Mucosa of gallbladder (tissue), 1 donor: ENCODE measurements at places on chromosomes 12 and 14. TPM values are rescaled to one million over a fixed set of nuclear protein-coding genes. Genes with fewer than 3 reads are reported as not detected.

NRIP2 gene
- 3.2 TPM for total RNA-seq

- no peak for DNase-seq
These were observed 53.6 kb upstream of the BCL2L14 start for GRCh38 chr12:12017135-12017581.

- DNase-seq, result no peak
These were observed 144.4 kb downstream of the CAND1 start for GRCh38 chr12:67413577-67413976.

GRCh38 chr14:97046967-97047366 lies 249.8 kb downstream of the VRK1 start:
- DNase-seq, result no peak

SDR9C7 gene
- total RNA-seq, result not detected

GRCh38 chr12:58368001-58368400 lies 426.6 kb downstream of the ATP23 start:
- no peak for DNase-seq

DNA sequence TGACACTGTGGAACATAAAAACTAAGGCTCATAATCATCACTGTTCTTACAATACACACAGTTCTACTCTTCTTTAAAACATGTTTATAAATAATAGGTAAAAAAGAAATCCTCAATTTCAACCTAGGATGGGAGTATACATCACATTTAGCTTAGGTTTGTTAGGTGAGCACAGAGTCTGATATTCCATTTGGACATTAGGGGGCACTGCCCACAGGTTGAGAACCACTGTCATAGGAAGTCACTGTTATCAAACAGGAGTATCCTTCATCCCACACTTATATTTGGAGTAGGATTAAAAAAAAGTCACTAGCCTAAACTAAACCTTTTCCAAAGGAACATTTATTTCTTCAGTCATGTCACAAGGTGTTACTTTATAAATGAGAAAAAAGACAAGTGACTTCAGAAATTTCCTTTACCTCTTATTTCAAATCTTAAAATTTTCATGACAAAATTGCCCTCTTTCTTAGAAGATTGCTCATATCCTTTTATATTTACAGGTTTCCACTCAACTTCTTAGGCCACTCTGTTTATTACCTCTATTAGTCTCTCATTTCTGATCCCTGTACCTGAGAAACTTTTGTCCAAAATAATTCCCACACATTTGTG lies 240.6 kb downstream of the CPNE8 start:
- no peak for DNase-seq

DNA sequence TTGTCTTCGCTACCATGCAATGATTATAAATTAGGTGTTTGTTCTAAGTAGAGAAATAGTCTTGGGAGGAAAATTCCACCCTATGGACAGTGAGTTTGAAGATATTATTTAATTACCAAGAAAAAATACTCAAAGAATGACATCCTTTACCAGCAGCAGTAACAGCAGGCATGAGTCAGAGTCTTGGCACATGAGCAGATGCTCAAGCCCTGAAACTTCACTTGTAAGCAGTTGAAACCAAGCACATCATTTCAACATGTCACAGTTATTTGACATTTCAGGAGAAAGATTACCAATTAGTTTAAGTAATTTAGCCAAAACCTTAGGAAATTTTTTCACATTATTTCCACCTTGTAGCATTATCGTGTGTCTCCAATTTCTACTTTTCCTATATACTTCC lies 99.2 kb downstream of the C12orf50 start:
- no peak for DNase-seq

DNA sequence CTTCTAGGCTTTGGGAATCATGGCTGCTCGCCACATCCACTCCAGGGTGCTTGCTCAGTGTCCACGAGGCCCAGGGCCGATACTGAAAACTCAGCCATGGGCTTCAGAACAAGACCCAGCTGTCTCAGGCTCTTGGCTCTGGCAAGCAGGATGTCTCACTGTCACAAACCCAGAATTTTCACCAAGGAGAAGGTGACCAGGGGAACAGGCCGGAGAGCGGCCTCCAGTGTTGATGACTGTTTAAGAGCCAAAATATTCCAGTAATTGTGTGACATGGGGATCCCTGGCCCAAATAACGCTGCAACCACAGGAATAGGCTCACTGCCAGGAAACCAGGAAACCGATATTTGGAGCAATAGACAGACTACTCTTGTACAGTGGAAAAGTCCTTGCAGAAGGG lies 9.8 kb upstream of the SERPINA5 start:
- no peak for DNase-seq

SLC38A4 gene
- total RNA-seq, result 0.69 TPM

LALBA gene
- total RNA-seq, result not detected

LRRC10 gene
- not detected for total RNA-seq

DNA sequence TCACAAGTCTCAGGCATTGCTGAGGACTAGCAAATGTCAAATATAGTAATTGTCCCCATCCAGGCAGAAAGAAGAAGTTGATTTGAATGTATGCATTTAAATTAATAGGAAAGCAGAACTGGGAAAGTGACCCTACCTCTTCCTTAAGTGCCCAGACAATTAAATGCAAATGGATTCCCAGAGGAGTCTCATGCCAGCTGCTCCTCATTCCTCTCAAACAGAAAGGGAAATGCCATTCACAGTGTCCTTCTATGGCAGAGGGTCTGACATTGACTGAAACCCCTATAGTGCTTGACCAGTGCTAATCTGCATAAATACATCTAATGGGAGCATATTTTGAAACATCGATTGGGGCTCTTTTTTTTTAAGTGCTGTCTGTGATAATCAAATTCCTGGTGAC lies 292.4 kb upstream of the SEL1L start:
- DNase-seq, result no peak

C2CD5 gene
- total RNA-seq, result 54.2 TPM

GRCh38 chr12:53219956-53220693 lies 11.9 kb downstream of the RARG start:
- DNase-seq, result peak; percentile 69

LRFN5 gene
- total RNA-seq, result 2.8 TPM

PROX2 gene
- 0.06 TPM for total RNA-seq

DNA sequence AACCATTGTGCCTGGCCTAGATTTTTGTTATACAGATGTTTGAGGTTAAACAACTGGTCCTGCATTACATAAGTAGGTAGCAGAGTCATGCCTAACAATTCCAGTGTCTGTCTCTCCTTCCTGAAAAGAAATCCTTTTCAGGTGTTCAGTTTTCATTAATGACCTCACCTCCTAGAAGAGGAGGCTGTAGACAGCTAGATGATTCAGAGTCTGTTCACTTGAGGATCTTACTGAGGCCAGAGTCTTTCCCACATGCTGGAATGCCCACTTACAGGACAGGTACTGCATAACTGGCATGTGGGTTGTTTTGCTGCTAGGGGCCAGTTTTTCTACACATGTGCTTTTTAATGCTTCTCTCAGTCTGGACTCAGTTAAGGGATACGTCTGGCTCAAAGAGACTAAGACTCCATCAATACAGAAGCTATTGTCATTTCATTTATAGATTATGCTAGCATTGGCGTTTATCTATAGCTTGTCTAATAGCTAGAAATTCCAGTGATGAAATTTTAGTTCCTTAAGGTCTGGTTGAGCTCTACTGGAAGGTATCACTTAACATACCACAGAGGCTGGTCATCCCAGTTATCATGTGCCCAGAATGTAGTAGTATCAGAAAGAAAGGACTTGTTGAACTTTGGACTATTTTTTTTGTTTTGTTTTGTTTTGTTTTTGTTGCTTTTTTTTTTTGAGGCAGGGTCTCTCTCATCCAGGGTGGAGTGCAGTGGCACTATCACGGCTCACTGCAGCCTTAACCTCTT lies 206.4 kb downstream of the ERC1 start:
- DNase-seq, result no peak

CAPZA3 gene
- total RNA-seq, result 0.20 TPM

CISTR gene
- not detected for total RNA-seq

GRCh38 chr14:85380881-85381280 lies 149.1 kb upstream of the FLRT2 start:
- no peak for DNase-seq

- no peak for DNase-seq
These were observed 138.6 kb upstream of the VRK1 start for GRCh38 chr14:96658611-96659010.

- DNase-seq, result peak; percentile 18
These were observed 194.1 kb downstream of the KTN1 start for GRCh38 chr14:55773984-55774545.

CIDEB gene
- 25.6 TPM for total RNA-seq

GRCh38 chr14:55731881-55732498 lies 152.0 kb downstream of the KTN1 start:
- peak; percentile 52 for DNase-seq

DNA sequence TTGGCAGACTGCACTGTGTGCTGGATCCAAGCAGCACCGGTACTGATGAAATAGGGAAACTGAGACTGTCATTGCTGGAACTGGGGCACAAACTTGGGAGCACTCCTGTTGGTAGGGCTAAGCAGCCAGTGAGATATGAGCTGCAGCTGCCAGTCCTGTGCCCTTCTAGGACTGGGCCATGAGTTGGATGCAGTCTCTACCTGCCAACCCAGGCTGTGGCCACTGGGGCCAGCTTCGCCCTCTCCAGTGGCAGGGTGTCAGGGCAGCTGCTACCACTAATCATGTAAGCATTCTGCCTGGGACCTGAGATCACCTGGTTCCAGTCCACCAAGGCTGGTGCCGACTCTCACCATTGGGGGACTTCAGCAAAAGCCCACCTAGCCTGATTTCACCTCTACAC lies 121.1 kb downstream of the PAWR start:
- DNase-seq, result no peak

DNA sequence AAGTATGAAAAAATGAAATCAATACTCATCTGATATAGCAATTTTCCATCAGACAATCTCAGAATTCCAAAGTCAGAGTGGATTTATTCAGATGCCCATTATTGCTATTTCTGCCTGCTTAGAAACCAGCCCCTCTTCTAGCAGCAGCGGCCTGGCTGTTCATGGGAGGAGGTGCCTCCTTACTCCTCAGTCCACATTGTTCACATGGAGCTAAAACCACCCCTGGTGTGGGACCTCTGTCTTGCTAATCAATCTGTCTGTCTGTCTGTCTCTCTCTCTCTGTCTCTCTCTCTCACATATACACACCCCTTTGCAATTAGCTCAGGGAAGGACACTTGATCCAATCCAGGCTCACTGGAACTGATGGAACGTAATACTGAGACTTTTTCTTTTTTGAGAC lies 176.1 kb downstream of the APAF1 start:
- no peak for DNase-seq

CCDC177 gene
- total RNA-seq, result not detected

GRCh38 chr14:50347521-50347920 lies 35.4 kb downstream of the DMAC2L start:
- no peak for DNase-seq

DNA sequence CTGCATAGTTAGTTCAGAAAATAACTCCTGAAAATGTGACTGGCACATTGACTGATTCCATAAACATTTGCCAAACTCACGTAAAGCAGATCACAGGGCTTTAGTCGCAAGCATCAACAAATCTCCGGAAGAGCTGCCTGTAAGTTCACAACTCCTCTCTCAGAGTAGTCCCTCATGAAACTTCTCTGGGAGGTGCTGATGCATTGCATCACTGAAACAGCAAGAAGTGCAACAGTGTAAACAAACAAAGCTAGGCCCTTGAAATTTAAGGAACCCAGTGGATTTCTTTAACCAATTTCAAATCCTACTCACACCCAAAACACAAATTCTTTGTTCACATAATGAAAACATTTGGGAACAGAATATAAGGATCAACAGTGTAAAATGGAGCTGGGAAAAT lies 1691.7 kb upstream of the FLRT2 start:
- no peak for DNase-seq
